Activated T-cell treated with anti-CD3 and anti-CD28 coated beads, Interleukin-2, amount 50 U/mL, for 72 hours (primary cell): ENCODE measurements at places on chromosomes 13 and 19. TPM values are rescaled to one million over a fixed set of nuclear protein-coding genes. Genes with fewer than 3 reads are reported as not detected.

Gene RAB3A
- total RNA-seq: 1.8 TPM

Gene TNPO2
- total RNA-seq: 73.2 TPM

Gene ZNF737
- total RNA-seq: 16.3 TPM

DNA sequence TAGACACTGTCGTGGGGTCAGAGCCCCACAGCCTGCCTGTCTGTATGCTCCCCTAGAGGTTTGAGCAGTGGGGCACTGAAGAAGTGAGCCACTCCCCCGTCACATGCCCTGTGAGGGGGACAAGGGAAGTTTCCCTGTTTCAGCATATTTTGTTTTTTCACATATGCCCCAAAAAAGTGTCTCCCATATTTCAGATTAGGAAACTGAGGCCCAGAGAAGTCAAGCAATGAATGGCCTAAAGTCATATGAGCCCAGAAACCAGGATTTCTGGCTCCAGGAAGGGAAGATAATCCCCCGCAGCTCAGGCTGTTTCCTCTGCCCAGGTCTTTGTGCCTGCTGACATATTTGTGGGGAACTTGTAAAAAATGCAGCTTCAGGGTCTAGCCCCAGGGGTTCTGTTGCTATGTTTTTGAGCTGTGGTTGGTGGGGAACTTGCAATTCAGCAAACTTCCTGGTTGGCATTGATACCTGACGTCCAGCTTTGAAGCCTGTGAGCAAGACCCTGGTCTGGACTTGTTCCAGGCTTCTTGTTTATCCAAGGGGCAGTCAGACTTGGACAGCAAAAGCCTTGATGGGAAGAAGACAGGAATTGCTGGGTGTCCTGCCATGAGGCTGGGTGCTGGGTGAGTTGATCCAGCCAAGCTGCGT, 9.5 kb downstream of the RASL11A start:
- no peak for DNase-seq
- H3K4me1 ChIP-seq: no peaks in the 10 kb centered on the region
- H3K27me3 ChIP-seq: no peaks in the 10 kb centered on the region
- H3K4me3 ChIP-seq: no peak overlapping the region

GRCh38 chr13:36920616-36921185, 663 bp upstream of the SMAD9 start:
- peaks cover 62% of the 10 kb centered on the region for H3K27me3 ChIP-seq
- H3K27ac ChIP-seq: no peak overlapping the region
- H3K4me1 ChIP-seq: no peaks in the 10 kb centered on the region
- peak overlapping the region; percentile 57 for H3K4me3 ChIP-seq

DNA sequence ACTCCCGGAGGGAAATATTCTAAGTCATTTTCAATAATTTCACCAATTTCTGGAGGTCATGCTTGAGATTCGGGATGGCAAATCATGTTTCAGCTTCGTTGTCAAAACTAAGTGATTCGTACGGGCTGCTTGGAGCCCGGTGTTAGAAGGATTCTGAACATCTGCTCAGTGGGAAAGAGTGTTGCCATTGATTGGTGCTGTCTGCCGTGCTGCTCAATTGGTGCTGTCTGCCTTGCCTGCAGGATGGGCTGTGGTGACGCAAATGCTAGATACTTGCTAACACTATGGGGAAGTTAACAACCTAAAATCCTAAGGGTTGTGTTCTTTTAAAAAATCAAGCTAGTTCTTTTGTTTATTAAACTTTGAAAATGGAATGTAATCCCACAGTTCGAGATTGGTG, 17.3 kb upstream of the CACNG8 start:
- no peak overlapping the region for H3K4me3 ChIP-seq
- H3K27me3 ChIP-seq: peaks cover 46% of the 10 kb centered on the region
- DNase-seq: no peak
- H3K4me1 ChIP-seq: peaks cover 6% of the 10 kb centered on the region

GRCh38 chr13:106367361-106367971, 168.0 kb downstream of the EFNB2 start:
- H3K27me3 ChIP-seq: peaks cover 15% of the 10 kb centered on the region
- no peak overlapping the region for H3K27ac ChIP-seq

- H3K27me3 ChIP-seq: no peaks in the 10 kb centered on the region
- peaks cover 91% of the 10 kb centered on the region for H3K4me1 ChIP-seq
- peak overlapping the region; percentile 89 for H3K4me3 ChIP-seq
- peak overlapping the region; percentile 72 for H3K27ac ChIP-seq
Observed at GRCh38 chr19:16586991-16587832, 15.0 kb upstream of the SLC35E1 start.

- peaks cover 45% of the 10 kb centered on the region for H3K4me1 ChIP-seq
- no peak overlapping the region for H3K4me3 ChIP-seq
- no peaks in the 10 kb centered on the region for H3K27me3 ChIP-seq
- H3K27ac ChIP-seq: no peak overlapping the region
- H3K36me3 ChIP-seq: no peaks in the 10 kb centered on the region
- DNase-seq: no peak
Observed at GRCh38 chr13:48161530-48162179, 66.8 kb upstream of the MED4 start.

DNA sequence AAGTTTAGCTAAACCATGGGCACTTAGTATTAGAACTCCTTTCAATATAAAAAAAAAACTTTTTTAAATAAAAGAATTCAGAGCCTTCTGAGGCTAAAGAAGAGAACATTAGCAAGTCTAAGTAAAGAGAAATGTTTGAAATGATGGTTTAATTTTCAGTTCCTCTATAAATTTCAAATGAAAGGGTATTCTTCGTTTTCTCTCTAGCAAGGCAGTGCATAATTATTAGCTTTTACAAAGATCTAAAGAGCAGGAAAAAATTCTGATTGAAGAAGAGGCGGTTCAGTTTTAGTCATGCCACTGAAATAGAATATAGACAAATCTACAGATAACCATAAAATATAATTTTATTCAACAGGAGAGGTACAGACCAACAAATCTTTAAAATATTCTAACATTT, 18.0 kb downstream of the SUCLA2 start:
- no peak for DNase-seq
- peaks cover 17% of the 10 kb centered on the region for H3K36me3 ChIP-seq
- no peaks in the 10 kb centered on the region for H3K4me1 ChIP-seq
- H3K27ac ChIP-seq: no peak overlapping the region

GRCh38 chr19:12952488-12953137, 4.4 kb downstream of the GADD45GIP1 start:
- no peak for DNase-seq
- peaks cover 8% of the 10 kb centered on the region for H3K36me3 ChIP-seq
- H3K4me1 ChIP-seq: peaks cover 53% of the 10 kb centered on the region
- no peaks in the 10 kb centered on the region for H3K27me3 ChIP-seq
- H3K4me3 ChIP-seq: no peak overlapping the region
- H3K27ac ChIP-seq: peak overlapping the region; percentile 35

GRCh38 chr13:110006304-110006703, 219.9 kb upstream of the IRS2 start:
- H3K36me3 ChIP-seq: no peaks in the 10 kb centered on the region
- no peaks in the 10 kb centered on the region for H3K27me3 ChIP-seq
- H3K27ac ChIP-seq: no peak overlapping the region
- no peaks in the 10 kb centered on the region for H3K4me1 ChIP-seq

DNA sequence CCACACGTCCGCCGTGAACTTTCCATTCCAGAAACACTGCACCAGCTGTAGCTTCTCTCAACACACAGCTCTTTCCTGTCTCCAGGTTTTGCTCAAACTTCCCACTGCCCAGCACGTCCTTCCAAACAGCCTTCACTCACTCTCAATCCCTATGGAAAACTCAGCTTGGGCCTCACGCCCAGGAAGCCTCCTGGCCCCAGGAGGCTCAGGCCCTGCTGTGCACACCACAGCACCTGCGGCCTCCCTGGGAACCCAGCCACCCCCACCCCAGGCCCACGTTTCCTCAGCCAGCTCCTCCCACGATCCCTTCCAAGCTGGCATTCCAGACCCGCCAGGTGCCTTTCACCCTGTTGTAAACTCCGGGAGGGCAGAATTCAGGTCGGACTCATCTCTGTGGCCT, 35.2 kb downstream of the C13orf46 start:
- DNase-seq: no peak
- H3K4me1 ChIP-seq: no peaks in the 10 kb centered on the region
- no peaks in the 10 kb centered on the region for H3K27me3 ChIP-seq
- H3K4me3 ChIP-seq: no peak overlapping the region
- no peak overlapping the region for H3K27ac ChIP-seq

DNA sequence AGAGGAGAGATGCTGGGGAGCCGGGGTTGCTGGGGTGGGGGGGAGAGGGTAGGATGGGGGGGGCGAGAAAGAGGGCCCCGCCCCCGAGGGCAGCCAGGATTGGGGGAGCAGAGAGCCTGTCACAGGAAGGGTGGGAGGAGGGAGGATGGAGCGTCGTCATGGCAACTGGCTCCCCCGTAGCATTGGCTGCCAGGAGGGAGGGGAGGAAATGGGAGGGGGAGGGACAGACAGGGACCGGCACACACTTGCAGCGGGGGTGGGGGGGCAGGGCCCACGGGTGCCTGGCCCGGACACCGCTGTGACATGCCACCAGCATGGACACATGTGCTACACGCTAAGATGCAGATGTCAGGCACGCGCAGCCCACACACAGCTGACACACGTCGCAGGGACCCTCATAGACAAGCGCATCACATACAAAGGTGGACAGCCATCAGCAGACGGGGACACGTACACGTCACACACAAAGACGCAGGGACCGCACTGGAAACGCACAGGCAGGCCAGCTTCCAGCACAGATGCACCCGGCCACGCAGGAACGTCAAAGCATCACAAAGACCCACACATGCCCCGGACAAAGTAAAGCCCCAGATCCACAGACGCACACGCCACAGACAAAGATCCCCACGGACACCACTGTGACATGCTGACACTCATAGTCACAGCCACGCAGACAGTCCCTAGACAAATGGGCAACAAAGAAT, at the start of gene LMTK3:
LMTK3 (minus strand) TSS at position 36 of the 704 bp plus-strand sequence. CDS start 259 bp downstream, outside the sequence.
- H3K27ac ChIP-seq: no peak within 1 kb of the TSS
- DNase-seq: peak; percentile 80
- H3K27me3 ChIP-seq: no peaks in the 10 kb centered on the region
- peaks cover 17% of the 10 kb centered on the region for H3K4me1 ChIP-seq
- H3K36me3 ChIP-seq: no peaks in the 10 kb centered on the region
- H3K4me3 ChIP-seq: no peak within 1 kb of the TSS

GRCh38 chr13:106919133-106919532, 351.2 kb upstream of the ARGLU1 start:
- peak overlapping the region; percentile 60 for H3K4me3 ChIP-seq
- H3K36me3 ChIP-seq: no peaks in the 10 kb centered on the region
- H3K27ac ChIP-seq: no peak overlapping the region
- DNase-seq: no peak
